ENCODE measurements at places on chromosomes 1 and 21.

GRCh38 chr1:3473381-3473844, 18.9 kb downstream of the ARHGEF16 start:
- DNase-seq, result no peak

GRCh38 chr1:70812442-70813109, 235.0 kb downstream of the PTGER3 start:
- no peak for DNase-seq

- no peak for DNase-seq
These were observed 30.7 kb downstream of the EVI5 start for GRCh38 chr1:92754000-92754718.

DNA sequence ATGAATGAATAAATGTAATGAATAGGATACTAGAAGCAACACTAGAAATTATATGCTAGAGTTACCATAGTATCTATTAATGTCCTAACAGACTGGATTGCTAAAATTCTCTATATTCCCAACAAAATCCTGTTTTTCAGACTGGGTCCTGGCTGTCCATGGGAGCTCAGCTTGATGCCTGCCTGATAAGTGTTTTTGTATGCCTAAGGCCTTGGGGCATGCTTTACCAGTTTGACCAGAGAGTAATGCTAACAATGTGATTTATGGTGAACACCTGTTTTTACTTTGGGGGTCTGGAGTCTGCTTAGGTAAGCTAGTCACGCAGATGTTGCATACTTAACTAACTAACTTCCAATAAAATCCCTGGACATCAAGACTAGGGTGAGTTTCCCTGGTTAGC, 318.8 kb upstream of the DEPDC1 start:
- no peak for DNase-seq

GRCh38 chr1:83706354-83706938, 292.5 kb downstream of the TTLL7 start:
- no peak for DNase-seq

GRCh38 chr1:54585181-54586066, 37.4 kb downstream of the ACOT11 start:
- no peak for DNase-seq

DNA sequence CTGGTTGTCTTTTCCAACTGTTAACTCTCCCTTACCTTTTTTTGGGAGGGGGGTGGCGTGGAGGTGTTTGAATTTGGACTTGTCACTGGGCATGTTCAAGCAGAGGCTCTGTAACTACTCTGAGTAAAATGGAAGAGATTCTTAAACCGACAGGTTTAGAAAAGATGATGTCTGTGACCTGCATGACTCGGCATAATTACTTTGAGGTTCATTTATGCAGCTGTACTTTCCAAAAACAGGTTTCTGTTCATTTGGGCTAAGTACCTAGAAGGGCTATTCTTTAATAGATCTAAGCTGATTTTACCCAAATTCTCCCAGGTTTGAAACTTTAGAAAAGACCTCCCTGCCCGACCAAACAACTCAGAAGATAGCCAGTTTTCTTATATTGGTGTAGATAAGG, 80.3 kb downstream of the SLC35A3 start:
- no peak for DNase-seq

DNA sequence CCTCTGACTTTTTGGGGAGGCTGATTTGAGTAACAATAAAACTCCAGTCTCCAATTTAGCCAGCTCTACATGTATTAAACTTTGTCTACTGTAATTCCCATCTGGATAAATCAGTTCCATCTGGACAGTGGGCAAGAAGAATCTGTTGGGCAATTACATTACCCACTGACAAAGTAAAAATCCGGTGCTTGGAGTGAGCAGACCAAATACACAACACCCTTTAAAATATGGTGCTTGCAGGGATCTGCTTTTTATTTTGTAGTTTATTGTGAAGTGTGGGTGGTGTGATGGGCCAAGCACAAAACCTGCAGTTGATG, 8.9 kb upstream of the CD55 start:
- DNase-seq, result no peak

DNA sequence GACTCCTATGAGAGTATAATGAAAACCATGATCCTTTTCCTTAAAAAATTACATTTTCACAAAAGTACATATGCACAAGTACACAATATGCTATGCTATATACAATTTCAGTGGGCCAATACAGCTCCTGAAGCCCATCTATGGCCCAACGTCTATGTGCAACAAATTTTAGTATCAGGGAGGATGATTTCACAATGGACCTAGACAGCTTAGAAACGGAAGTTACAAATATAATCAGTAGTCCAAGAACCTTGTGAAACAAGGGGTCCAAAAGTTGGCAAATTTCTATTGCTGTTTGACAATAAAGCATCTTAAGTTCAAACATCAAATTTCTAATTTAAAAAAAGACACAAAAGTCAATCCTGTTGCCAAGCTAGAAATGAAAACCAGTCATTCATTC, 87.0 kb downstream of the DPYD start:
- DNase-seq, result no peak

GRCh38 chr1:187409341-187409740, 580.6 kb downstream of the PLA2G4A start:
- no peak for DNase-seq

DNA sequence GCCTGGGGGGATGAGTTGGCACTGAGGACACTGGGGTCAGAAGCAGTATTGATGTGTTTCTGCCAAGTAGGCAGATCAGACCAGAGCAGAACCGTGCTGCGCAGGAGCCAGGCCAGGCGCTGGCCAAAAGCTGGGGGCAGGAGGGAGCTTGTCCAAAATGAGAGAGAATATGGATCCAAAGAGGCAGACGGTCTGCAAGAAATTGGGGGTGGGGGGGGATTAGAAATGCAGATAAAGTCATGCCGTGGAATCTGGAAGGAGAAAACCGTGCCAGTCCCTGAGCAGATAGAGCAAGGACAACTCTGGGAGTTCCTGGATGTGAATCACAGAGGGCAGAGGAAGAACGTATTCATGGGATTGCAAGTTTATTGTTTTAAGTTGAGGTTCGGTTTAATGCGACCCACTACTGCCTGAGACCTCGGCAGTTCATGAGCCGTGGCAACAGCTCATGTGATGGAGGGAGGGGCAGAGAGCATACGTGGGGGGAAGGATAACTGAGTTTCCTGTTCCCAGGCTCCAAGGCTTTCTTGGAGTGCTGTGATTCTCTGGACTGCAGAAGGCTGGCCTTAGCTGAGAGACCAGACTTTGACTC, 224.0 kb downstream of the FGGY start:
- no peak for DNase-seq

GRCh38 chr1:21574466-21575151, 65.4 kb downstream of the ALPL start:
- no peak for DNase-seq

DNA sequence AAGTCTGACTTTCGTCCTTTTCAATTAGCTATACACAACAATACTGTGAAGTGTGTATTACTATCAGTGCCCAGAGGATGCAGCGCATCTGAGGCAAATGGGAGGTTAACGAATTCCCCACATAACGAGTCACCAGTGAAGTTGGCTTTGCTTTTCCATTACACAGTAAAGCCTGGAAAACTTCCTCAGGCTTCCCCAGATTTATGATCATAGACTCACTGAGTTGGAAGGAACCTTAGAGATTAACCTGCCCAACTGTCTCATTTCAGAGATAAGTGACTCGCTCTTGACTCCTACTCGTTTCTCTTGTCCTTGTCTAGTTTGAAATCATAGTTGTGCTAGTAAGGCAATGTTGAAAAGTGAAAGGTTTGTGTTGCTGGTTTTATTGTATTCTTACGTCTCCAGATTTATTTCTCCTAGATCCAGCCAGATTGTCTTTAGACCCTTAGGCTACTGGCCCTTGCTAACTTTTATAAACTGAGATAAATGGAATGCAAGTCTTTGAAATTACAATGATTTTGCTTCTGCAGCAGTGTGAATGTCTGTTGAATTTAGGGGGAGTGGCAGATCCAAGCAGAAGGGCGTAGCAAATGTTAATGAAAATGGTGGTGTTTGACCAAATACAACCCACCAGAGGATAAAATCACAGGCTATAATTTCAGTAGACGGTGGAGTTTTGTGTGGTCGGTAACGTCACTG, 17.3 kb downstream of the S1PR1 start:
- DNase-seq, result no peak

DNA sequence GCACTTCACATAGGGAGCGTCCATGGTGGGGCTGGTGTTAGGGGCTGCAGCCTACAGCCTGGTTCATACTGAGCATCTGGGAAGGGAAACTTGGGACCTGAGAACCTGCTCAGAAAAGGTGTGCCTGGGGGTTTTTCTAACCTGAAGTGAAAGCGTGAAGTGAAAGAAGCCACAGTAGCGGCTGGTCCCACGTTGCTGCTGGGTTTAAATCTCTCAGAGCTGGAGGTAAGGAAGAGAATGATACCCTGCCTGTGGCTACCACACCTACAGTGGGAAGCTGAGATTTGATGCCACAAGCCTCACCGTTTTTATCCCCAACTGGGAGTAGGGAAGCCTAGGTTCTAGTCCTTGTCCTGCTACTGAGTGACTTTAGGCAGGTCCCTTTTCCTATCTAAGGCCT, 21.0 kb upstream of the FUCA1 start:
- DNase-seq, result no peak

GRCh38 chr1:209080170-209080781, 503.2 kb upstream of the CAMK1G start:
- DNase-seq, result no peak

DNA sequence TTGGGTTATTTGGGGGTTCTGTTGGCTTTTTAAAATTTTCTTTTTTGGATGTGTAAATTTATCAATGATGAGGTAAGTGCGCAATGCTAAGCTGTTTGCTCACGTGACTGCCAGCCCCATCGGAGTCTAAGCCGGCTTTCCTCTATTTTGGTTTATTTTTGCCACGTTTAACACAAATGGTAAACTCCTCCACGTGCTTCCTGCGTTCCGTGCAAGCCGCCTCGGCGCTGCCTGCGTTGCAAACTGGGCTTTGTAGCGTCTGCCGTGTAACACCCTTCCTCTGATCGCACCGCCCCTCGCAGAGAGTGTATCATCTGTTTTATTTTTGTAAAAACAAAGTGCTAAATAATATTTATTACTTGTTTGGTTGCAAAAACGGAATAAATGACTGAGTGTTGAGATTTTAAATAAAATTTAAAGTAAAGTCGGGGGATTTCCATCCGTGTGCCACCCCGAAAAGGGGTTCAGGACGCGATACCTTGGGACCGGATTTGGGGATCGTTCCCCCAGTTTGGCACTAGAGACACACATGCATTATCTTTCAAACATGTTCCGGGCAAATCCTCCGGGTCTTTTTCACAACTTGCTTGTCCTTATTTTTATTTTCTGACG, 3.1 kb downstream of the OLIG2 start:
- DNase-seq, result no peak

GRCh38 chr1:113857776-113858175, 13.7 kb downstream of the PTPN22 start:
- no peak for DNase-seq

DNA sequence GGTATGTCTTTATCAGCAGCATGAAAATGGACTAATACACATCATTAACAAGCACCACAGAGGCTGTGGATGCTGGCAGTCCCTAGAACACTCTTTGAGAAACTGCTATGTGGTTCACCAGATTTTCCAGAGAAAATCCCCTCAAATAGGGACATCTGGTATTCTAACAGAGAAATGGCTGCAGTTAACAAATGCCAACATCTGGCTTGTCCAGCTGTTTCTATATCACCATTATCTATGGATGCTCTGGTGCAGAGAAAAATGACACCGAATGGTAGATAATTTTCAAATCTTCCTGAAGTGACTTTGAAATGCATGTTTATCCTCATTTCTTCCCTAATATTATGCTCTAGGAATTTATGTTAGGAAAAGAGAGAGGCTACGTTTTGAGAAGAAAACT, 403.5 kb upstream of the PROX1 start:
- DNase-seq, result no peak

DNA sequence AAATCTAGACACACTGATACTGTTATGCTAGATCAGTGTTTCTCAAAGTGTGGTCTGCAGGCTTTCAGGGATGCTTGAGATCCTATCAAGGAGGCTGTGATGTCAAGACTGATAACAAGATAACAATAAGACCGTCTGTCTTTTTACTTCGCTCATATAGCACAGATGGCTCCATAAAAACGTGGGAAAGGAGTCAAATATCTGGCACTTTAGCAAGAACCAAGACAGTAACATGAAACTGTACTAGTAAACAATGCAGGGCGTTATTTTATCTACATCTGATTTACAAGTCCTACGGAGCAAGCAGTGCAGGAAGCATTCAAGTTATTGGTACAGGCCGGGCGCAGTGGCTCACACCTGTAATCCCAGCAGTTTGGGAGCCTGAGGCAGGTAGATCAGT, 3.6 kb upstream of the SPRR3 start:
- DNase-seq, result no peak

GRCh38 chr21:43358940-43359822, 67.8 kb downstream of the SIK1 start:
- no peak for DNase-seq

DNA sequence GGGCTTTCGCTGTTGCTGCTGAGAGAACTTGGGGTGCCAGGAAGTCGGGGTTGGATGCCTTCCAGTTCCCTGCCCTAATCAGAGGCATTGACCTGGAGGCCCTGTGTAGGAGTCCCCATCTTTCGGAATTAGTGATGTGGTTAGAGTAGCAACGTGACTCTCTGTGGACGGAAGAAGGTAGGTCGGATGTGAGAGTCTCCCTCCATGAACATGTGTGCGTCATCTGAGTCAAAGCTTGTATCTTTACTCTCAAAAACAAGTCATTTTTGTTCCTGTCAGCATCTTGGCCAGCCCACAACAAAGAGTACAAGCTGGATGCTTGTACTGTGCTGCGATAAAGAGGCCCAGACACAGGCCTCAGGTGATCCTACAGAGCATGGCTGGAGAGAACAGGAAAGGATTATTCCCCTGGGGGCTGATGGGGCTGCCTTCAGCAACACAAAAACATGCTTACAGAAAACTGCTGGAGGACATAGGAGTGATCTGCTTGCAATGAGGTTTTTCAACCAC, 31.0 kb upstream of the IL10 start:
- no peak for DNase-seq

DNA sequence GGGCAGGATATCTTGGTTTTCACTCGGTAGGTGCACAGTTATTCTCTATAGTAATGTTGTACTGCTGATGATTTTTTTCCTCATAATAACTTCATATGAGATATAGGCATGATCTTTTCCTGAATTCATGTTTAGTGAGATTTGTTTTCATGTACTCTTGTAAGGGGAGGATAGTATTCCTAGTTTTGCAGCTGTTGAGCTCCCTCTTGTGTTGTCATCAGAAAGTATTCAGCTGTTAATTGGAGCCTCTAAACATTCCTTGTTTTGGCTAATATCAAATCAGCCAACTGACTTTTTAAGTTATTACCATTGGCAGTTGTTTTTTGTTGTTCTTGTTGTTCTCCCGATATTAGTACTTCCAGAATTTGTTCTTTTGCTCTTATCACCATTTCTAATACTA, 24.4 kb downstream of the OR10R2 start:
- no peak for DNase-seq

- DNase-seq, result no peak
These were observed 61.1 kb upstream of the C1orf87 start for GRCh38 chr1:60134716-60135115.

GRCh38 chr1:206705191-206705590, 20.5 kb downstream of the MAPKAPK2 start:
- DNase-seq, result no peak

DNA sequence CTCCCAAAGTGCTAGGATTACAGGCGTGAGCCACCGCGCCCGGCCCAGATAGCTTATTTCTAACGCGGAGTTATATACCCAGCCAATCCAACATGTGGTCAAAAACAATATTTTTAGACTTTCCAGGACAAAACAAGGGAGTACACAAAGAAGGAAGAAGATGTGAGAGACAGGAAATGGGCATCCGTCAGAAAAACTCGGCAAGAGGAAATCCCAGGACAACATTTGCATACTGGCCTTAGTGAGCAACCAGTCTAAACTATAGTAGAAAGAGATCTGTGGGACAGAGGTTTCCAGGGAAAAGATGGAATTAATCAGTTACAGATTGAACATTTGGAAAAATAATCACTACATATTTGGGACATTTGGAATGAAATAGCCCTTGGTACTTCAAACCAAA, 11.4 kb downstream of the ARMH1 start:
- no peak for DNase-seq

Measured in NK-92 treated with Interleukin-12 subunit alpha and Interleukin-12 subunit beta, amount 100 ng/mL, for 24 hours (cell line).